Activated CD8-positive, alpha-beta memory T cell treated with anti-CD3 and anti-CD28 coated beads for 4 hours (primary cell): ENCODE measurements at places on chromosomes 5 and 9.

GRCh38 chr5:150636391-150637244 lies 3.8 kb upstream of the SYNPO start:
- DNase-seq, result no peak

- DNase-seq, result no peak
These were observed 448.6 kb downstream of the ZNF608 start for GRCh38 chr5:124297826-124298225.

DNA sequence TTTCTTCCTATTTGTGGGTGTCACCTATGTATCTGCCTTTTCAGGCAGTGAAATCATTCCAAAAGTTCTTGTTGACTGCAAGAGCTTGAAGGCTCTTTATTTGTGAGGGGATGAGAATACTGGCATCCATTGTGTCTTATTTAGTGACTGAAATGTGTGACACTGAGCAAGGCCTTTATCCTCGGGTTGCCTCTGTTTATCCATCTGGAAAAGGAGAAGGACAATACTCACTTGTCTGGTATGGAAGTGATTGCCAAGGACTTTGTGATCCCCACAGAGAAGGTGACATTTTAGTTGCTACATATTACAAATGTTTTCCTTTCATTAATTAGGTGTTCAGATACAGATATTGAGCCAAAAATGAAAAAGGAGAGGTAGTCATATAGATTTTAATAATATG lies 80.2 kb downstream of the ARRDC3 start:
- no peak for DNase-seq

- no peak for DNase-seq
These were observed 14.7 kb upstream of the CETN3 start for GRCh38 chr5:90424245-90424644.

DNA sequence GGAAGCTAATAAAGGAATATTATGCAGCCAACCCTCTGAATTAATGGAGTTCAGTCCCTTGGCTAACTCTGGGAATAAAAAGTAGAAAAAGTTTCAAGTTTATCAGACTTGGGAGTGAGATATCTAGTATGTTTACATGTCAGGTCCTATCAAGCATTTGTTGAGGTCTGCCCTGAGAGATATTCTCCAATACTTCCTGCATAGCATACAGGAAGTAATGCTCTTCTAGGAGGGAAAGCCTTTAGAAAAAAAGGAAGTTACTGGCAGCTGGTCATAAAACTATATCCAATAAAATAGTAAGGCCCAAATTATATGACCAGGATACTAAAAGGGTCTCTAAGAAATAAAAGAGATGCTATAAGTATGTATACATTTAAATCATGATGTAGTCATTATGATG lies 594.1 kb upstream of the FTMT start:
- DNase-seq, result no peak

GRCh38 chr5:36147681-36148080 lies 4.0 kb downstream of the LMBRD2 start:
- DNase-seq, result no peak

GRCh38 chr9:18485714-18486113 lies 11.8 kb downstream of the ADAMTSL1 start:
- no peak for DNase-seq

DNA sequence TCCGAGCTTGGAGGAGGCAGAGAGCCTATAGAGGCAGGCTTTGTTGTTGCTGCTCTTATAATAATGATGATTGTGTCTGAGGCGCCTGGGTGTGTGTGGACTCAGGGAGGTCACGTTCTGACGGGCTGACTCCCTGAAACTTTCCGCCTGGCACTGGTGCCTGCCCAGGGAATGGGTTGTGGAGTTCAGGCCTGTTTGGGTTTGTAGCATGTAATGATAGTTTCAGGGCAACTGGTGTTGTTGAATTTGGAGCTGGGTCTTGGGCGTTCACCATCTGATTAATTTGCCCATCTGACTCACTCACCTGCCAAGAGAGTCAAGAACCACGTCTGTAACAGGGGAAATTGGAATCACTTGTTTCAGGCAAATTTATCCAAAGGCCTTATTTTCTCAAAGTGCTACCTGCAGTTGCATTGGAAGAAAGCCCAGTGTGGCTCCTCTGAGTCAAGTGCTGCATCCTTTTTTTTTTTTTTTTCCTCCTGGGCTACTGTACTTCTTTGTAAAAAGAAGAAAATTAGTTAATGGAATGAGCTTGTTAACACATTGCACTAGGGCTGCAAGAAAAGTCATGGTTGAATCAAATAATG lies 386.5 kb downstream of the GADD45G start:
- no peak for DNase-seq

DNA sequence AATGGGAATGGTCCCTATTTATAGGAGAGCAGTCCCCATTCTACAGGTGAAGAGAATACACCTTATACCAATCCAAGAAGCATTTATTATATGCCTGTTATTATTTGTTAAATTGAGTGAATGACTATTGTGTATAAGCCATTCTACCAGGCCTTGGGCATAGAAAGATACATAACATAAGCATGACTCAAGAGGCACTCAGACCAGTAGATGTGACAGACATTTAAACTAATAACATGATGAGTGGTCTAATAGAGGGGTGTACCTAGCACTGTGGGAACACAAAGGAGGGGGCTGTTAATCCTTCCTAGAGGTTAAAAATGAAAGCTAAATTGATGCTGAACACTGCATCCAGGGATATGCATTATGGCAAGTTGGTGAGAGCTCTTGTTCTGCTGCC lies 145.0 kb upstream of the TNC start:
- no peak for DNase-seq

DNA sequence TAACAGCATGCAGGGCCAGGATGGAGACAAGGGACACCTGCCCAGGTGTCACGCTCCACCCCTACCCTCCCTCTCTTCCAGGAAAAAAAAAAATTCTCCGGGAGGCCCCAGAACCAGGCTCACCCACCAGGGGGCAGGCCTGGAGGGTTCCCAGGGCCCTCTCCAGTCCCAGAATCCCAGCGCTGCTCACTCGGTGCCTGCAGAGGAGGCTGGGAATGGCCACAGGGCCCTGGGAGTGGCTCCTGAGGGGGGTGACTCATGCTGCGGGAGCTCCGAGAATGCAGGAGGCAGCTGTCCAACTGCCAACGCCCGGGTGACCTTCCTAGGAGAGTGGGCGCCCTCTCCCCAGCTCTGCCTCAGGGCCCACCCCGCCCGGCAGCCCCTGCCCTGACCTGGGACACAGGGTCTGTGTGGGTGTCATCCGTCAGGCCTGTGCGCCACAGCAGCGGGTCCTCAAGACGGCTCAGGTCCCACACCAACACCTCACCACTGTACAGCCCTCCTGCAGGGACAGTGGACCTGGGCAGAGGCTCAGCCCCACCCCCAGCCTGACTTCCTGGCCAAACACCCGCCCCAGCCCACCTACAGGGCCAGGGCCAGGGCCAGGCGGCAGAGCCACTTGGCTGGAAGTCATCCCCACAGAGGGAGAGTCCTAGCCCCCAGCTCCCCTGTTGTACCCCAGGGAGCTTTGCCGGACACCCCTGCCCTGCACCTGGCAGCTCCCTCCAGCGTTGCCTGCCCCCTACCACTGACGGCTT lies 21.2 kb downstream of the DYNC2I2 start:
- no peak for DNase-seq

- DNase-seq, result no peak
These were observed 41.2 kb downstream of the WDR36 start for GRCh38 chr5:111133436-111133751.

- DNase-seq, result no peak
These were observed 133.4 kb upstream of the SLC30A5 start for GRCh38 chr5:68960456-68960855.

DNA sequence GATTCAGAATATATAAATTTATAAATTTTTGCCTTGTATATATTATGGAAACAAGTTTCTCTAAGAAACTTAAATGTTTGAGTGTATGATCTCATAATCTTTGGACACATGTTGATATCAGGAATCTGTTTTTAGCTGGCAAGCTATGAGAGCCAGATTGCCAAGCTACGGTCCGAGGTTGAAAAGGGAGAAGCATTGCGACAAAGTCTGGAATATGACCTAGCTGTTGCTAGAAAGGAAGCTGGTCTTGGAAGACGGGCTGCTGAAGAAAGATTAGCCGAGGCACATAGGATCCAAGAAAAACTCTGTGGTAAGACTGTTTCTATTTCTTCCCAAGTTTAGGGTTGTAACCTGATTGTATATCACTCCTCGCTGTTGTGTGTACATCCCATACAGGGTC lies 25.9 kb downstream of the CCDC171 start:
- no peak for DNase-seq

- DNase-seq, result no peak
These were observed 46.3 kb upstream of the LARP1 start for GRCh38 chr5:154708846-154709245.

DNA sequence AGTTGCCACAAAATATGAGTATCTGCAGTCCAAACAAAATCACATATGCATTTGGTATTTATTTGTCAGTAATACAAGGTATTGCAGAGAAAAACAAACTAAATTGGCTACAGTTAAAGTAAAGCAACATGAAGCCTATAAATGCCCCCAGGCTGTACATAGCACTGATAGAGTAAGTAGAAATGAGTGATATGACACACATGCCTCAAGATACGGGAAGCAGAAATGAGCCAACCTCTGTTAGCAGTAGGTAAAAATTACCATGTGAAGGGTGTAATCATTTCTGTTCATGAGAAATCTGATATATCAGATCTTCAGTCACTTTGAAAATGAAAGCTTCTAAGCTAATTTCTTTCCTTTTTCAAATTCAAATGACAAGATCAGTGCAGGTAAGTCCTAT lies 131.1 kb downstream of the CHSY3 start:
- DNase-seq, result no peak

DNA sequence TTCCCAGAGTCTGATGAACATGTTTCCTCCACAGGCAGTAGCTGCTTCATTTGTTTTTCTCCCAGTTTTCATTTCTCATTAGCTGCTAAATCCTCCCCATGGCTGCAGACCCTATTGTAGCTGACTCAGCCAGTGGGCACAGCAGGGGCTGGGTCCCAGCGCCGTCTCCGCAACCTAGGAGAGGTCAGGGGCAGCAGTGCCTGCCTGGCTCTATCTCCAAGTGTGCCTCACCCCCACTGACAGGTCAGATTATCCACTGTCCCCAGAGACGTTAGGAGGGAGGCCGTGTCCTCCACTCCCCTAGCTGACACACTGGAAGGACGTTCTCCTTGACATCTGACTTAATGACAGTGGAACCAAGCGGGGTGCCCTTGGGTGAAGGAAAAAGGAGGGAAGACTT lies 31.1 kb downstream of the KCNIP1 start:
- DNase-seq, result no peak

- no peak for DNase-seq
These were observed 12.1 kb upstream of the ABLIM3 start for GRCh38 chr5:149129181-149129580.

DNA sequence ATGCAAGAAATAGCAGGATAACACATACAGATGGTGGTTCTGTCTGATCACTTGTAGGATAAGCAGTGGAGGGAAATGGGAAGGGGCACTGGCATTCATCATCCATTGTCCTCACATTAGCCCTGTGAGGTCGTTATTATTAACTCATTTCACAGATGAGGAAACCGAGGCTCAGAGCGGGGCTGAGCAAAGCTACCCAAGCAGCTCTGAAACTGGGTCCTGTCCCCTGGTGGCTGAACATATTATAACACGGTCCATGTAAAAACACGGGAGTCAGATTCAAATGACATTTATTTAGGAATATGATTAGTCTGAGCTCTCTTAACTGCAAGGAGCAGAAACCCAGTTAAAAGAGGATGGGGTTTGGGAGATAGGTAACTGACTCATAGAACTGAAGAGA lies 43.1 kb downstream of the HRH2 start:
- no peak for DNase-seq

DNA sequence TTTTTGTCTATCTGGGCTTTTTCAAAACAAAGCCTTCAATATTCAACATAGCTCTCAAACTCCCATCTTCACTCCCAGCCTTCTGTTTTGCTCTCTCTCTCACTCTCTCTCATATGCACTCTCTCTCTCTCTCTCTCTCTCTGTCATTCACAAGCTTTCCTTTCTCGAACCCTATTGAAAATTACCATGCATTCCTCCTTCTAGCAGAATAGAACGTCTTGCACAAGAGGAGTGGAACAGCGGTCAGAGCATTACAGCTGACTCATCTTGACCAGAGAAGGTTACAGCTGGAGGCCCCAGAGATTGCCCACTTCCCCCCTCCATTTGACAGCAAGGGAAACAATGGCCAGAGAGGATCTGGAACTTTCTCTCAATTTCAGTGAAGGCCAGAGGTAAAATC lies 51.0 kb upstream of the LIFR start:
- no peak for DNase-seq

DNA sequence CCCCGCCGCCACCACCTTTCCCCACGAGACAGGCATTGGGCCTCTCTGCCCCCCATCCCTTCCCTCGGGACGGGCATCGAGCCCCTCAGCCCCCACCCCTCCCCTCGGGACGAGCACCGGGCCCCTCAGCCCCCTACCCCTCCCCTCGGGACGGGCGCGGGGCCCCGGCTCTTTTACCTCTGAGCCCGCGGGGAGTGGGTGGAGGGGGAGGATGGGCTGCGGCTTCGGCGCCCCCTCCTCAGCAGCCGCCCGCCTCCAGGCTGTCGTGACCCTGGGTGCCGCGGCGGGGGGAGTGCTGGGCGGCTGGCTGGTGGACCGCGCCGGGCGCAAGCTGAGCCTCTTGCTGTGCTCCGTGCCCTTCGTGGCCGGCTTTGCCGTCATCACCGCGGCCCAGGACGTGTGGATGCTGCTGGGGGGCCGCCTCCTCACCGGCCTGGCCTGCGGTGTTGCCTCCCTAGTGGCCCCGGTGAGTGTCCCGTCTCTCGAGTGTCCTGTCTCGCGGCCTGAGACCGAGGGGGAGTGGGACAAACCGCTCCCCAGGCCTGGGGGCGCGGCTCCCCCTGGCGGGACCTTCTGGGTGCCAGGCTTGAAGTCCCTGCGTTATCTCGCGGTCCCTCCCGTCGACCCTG lies 791 bp downstream of the SLC2A8 start:
- no peak for DNase-seq

DNA sequence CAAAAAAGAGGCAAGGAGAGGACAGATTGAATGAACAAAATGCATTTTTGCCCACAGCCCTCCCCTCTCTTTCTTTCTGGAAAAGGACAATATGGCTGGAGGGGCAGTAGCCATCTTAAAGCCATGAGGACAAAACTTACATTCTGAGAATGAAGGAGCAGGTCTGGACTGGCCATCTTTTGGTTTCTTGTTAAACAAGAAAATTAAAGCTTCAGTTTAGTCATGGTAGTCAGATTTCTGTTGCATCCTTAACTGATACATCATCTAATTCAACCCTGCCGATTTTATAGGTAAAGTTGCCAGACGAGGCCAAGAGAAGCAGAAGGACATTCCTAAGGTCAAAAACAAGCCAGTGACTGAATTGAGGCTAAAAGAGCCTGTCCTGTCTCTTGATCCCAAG lies 31.5 kb upstream of the INSYN2B start:
- no peak for DNase-seq

DNA sequence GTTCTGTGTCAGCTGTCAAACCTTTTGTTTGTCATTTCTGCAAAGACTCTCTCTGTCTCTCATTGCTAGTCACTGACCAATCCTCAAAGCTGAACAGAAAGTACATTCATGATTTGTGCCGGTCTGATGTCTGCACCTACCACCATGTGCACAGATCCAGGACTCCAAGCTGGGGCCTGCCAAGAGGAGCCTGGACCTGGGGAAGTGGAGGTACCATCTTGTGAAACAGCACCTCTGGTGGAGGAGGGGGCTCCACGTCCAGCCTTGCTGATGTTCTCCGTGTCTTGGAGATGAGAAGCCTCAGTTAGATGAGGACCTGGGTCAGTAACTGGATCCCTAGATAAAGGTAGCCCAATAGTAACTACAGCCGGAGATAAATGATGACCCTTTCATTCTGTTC lies 98.9 kb downstream of the TENT4A start:
- no peak for DNase-seq
